ENCODE measurements at places on chromosomes 11 and 22.

DNA sequence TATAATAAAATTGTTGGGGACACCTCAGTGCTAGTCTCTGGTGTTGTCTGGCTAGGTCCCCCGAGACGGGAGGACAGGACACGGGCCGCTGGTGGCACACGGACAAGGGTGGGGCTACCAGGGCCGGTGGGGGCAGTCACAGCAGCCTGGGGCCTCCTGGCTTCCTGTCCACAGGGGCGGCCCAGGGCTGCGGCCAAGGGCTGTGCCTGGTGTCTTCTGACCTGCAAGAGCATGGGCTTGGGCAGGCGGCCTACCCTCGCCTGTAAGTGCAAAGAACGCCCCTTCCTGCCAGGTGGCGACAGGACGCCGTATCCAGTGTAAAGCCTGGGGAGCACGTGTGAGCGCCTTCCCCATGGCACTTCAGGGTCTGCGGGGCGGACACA, 3.6 kb downstream of the LRFN4 start:
- DNase-seq: no peak

GRCh38 chr22:39510529-39511149, 8.5 kb downstream of the MIEF1 start:
- no peak for DNase-seq

DNA sequence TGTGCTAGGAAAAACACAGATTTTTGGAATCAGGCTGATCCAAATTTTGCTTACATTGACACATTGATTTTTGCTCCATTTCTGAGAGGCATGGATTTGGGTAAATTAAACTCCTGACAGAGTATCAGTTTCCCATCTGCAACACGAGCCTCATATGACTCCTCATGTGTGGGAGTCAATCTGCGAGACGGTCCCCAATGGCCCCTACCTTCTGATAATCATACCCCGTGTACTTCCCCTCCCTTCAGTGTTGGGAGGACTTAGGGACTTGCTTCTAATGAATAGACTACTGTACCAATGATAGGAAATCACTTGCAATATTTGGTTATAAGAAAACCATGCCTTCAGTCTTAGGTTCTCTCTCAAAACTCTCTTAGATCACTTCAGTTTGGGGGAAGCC, 302.7 kb downstream of the ETS1 start:
- no peak for DNase-seq

GRCh38 chr11:128448981-128449713, 138.2 kb downstream of the ETS1 start:
- no peak for DNase-seq

GRCh38 chr11:11607772-11608171, 14.0 kb downstream of the GALNT18 start:
- DNase-seq: no peak

- no peak for DNase-seq
These were observed 63.9 kb downstream of the TRMU start for GRCh38 chr22:46399251-46400024.

DNA sequence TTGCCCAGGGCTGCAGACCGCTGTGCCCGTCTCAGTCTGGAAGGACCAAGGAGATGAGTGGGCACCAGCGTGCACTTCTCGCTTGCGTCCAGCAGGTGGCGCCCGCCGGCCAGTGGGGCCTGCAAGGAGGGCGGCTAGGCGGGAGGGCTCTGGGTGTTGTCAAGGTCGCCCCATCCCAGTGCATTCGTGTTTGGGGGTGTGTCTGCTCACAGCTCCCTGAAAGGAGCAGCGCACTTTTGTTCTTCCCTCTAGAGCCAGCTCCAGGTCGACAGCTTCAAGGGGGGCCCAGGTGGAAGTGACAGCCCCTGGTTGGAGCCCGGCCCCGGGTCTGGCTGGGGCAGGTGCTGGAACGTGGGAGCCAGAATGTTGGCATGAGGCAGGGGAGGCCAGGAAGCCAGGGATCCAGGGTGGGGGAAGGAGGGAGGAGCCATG, 23.4 kb upstream of the MPPED1 start:
- no peak for DNase-seq

GRCh38 chr11:114124601-114125144, 65.2 kb downstream of the ZBTB16 start:
- no peak for DNase-seq

- DNase-seq: no peak
These were observed 3.8 kb upstream of the CCDC188 start for GRCh38 chr22:20154602-20155187.

DNA sequence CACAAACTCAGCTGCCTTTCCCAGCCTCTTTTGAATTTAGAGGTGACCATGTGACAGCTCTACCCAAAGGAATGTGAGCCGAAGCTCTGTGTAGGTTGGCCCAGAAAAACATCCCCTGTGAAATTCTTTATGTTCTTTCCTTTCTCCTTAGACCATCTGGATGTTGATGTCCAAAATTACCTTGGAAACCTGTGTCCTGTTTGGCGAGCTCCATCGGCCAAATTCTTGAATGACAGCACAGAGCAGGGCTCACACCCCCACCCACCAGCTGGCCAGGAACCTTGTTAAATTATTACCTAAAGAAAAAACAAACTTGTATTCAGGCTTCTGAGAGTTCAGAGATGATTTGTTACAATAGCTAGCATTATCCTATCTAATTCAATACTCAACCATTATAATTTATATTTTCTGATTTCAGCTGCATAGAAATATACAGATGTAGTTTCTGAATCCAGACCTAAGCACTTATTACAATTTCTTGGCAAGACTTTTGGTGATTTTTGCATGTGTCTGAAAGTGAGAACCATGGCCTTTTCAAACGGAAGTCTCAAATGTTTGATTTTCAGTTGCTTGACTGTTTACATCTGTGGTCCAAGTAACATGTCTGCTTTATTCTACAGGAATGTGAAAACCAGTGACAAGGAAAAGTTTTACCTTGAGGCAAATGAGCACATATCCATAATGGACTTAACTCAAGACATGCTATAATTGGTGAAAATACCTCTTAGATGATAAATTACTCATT, 554.2 kb downstream of the NTM start:
- DNase-seq: no peak

- DNase-seq: no peak
These were observed at the start of gene SCT for GRCh38 chr11:626475-627307. Gene SCT (minus strand): TSS chr11:627181. CDS start chr11:627143, 38 bp downstream.

DNA sequence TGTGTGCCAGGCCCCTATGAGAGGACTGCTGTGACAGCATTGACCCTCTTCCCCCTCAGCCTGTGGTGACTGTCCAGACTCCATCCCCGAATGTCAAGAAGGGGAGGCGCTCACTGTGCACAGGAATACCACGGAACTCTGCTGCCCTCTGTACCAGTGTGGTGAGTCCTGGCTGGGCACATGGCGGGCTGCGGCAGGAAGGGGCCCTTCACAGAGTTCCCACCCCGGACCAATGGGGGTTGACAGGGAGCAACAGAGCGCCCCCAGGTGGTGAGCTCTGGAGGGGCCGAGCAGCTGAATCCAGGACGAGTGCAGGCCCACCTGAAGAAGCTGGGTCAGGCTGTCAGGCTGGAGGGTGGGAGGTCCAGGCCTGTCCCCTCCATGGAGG, 83.8 kb upstream of the MYOD1 start:
- no peak for DNase-seq

- DNase-seq: no peak
These were observed 32.4 kb downstream of the CREB3L1 start for GRCh38 chr11:46309814-46310259.

- DNase-seq: no peak
These were observed 21.7 kb downstream of the VWCE start for GRCh38 chr11:61273178-61274078.

DNA sequence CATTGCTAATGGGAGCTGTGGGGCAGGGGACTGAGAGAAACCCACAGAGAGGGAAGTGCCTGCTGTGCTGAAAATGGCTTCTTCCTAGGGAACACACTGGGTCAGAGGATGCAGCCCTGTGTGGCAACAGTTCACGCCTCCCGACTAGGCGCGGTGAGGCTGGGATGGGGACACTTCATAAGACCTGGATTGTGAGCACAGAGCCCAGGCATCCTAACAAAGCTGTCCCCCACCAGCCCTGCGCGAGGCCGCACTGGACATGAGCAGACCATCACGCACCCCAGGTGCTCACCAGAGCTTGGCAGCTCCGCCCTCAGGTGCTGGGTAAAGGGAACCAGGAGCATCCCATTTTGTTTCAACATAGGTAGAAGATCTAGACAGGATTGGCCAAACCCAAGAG, 1.8 kb upstream of the KRTAP5-4 start:
- no peak for DNase-seq

- no peak for DNase-seq
These were observed 51.1 kb upstream of the KCNQ1OT1 start for GRCh38 chr11:2750682-2751522.

DNA sequence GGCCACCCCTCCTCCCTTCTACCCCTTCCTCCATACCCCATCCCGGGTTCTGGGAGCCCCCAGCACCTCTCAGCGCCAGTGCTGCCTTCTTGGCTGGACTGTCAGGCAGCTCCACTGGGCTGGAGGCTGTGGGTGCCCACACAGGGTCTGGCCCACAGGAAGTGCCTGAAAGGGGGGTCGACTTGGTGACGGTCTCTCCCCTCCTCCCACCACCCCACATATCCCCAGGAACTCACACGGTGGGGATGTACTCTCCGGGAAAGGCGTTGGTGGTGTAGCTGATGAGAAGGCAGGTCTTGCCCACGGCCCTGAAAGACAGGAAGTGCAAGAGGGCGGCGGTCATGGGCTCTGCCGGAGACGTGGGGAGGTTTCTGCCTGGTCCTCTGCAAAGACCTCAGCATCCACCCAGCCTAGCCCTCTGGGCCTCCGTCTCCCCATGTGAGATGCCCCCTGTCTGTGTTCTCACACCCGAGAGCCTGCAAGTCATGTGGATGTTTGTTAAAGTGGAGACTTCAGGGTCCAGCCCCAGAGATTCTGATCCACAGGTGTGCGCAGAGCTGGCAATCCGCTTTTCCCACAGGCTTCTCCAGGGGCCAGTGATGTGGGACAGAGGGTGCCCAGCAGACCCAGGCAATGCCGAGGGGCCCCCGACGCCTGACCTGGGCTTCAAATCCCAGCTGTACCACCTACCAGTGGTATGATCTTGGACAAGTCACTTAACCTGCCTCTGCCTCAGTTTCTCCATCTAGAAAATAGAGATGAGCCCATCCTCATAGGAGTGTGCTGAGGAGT, 2.5 kb downstream of the RAC2 start:
- no peak for DNase-seq

DNA sequence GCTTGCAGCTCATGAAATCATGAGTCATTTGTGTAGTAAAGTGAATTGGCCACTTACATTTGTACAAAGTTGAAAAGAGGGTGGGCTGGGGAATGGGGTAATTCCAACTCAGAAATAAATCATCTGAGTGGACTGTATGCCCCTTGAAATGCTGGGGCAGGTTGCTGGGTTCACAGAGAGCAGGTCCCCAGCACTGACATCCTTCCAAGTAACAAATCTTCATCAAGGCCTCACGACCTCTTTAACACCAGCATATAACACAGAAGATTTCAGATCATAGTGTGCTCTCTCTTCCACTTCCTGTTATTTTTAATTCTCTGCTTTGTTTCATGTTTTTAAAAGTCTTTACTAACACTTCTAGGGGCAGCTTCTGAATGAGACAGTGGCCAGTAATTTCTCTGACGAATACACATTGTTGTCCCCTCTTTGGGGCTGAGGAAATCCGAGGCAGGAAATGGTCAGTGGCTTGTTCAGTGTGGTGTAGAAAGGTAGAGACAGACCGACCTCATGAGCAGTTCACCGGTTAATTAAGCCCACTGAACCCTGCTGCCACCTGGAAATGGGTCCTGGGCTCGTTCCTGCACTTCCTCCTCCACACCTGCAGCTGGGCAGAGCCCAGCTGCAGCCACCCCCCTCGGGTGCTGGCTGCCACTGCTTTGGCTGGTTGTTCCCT, 127.7 kb downstream of the MAML2 start:
- no peak for DNase-seq

DNA sequence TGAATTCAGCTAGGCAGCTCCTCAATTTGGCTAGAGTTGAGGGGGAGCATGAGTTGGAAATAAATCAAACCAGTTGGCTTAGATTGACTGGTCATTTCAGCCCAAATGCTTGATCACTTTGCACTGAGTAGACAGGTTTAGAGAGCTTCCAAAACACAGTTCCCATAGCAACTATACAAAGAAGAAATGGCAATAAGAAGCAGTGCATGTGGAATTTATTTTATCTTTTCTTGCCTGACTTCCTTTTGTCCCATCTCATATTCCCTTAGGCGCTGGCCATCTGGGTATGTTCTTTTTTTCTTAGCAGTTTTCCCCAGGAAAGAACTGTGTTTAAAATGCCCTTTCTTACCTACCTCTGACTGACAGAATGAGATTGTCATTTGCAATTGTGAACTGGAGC, 38.7 kb upstream of the C11orf87 start:
- no peak for DNase-seq
